Ecto neural progenitor cell (in vitro differentiated cells): ENCODE measurements at places on chromosomes 11 and 22.

DNA sequence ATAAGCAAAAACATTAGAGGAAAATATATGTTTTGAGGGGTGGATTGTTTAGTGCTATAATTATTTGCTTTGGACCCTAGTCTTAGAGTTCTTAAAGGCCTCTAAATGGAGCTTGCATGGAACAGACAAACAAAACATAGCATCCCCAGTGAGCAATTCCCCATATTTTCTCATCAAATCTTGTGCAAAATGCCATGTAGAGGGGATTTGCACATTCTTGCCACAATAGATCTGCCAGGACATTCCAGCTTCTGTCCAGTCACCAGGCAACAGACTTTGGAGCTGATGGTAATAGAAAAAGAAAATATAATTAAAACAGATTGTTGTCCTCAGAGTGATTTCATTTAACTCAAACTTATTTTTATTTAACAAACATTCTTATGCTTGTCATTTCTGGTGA, 360.3 kb upstream of the PDGFD start:
- no peak for DNase-seq

DNA sequence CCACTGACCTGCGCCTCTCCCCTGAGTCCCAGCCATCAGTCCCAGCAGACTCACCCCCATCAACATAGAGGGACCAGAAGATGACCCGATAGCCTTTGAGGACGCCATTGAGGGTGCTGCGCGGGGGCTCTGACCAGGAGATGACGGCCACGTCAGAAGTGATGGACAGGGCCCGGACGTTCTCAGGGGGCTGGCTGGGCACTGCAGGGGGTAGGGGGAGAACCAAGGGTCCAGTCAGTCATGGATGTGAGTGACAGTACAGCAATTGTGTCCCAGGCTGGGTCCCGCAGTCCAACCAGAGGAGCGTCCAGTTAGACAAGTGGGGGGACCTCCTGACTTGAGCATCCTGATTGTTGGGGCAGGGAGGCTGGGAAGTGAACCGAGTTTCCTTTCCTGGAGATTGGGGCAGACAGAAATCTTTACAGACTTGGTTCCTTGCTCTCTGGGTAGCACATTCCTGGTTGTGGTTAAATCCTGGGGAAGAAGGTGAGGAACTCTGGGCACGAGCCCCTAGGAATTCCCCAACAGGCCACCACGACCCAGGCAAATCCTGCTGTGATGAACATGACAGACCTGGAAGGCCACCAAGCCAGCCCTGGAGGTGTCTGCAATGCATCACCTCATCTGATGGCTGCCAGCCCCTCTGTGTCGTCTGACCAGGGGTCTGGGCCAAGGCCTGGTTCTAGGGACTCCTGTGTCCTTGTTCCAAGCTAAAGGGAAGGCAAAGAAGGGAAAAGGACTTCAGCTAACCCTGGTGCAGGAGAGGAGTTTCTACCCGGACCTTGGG, 133.9 kb downstream of the CEP164 start:
- DNase-seq: no peak

DNA sequence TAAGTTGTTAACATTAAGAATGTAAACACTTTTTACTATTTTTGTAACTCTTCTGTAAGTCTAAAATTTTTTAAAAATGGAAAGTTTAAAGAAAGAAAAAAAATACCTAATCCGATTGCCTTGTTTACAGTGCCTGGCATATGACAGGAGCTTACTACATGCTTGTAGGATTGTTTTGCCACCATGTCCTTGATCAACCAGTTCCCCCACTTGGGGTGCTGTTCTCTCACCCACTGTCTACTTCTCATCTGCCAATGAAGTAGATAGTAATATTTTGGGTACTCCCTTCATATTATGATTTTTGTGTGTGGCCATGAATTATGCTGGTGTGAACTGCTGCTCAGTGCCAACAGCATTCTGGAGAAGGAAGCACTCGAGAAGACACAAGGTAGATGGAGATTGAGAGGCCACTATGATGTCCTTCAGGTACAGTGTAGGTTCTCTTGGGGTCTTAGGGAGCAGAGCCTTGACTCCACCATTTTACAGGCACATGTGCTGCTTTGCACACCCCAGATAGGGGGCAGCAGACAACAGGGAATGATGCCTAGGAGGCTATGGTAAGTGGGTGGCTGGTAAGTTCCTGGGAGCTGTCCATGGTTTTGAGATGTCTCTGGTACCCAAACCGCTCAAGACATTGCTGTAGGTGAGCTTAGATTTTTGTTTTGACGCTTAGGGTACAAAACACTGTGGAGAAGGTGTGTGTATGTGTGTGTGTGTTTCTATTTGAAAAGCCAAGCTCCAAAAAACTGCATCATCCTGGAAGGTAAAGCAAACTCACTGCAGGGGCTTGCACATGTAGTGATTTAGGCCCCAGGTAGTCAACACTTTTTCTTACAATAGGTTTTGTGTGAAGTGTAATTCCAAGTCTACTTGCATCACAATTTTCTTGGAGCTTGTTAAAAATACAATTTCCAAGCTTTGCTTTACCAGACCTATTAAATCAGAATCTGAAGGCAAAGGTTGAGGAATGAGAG, 494.5 kb upstream of the LARGE1 start:
- DNase-seq: peak; percentile 78

GRCh38 chr22:19986410-19987341, 29.9 kb downstream of the ARVCF start:
- DNase-seq: peak; percentile 92

GRCh38 chr11:73350908-73351636, 25.1 kb upstream of the RELT start:
- DNase-seq: no peak

- DNase-seq: no peak
These were observed 206.4 kb upstream of the E2F8 start for GRCh38 chr11:19447150-19447566.

GRCh38 chr11:7270233-7270865, 18.6 kb downstream of the SYT9 start:
- DNase-seq: no peak

GRCh38 chr11:131957201-131957600, 586.8 kb downstream of the NTM start:
- DNase-seq: no peak

GRCh38 chr11:114061048-114061680, 1.7 kb downstream of the ZBTB16 start:
- DNase-seq: no peak

DNA sequence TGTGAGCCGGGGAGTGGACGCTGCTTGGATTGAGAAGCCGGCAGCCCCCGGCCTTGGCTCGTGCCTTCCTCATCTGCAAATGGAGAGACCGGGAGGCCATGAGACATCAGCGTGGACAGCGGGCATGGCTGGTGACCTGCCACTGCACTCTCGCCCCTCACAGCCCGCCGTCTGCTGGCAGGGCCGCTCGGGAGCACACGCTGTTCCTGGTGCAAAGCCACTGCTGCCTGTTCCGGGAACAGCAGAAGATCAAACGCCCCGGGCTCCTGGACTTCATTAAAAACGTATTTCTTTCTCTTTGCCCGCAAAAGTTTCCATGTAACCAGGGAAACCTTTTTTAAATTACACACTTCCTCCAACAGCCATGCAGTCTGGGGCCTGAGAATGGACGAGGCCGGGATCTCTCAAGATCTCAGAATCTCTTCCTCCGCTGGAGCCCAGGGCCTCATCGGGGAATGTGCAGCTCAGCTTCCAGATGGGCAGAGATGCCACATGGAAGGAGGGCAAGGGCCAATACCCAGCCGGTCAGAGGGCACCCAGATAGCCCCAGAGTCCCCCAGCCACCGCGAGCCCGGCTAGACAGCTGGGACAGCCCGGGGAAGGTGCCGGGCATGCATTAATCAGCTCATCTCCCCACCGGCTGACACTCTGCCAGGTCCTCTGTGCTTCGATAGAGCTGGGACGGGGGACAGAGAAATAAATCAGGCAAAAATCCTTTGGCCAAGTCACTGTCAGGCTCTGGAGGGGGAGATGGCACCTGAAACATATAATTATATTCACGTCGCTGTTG, 62.8 kb upstream of the PRR5 start:
- no peak for DNase-seq

DNA sequence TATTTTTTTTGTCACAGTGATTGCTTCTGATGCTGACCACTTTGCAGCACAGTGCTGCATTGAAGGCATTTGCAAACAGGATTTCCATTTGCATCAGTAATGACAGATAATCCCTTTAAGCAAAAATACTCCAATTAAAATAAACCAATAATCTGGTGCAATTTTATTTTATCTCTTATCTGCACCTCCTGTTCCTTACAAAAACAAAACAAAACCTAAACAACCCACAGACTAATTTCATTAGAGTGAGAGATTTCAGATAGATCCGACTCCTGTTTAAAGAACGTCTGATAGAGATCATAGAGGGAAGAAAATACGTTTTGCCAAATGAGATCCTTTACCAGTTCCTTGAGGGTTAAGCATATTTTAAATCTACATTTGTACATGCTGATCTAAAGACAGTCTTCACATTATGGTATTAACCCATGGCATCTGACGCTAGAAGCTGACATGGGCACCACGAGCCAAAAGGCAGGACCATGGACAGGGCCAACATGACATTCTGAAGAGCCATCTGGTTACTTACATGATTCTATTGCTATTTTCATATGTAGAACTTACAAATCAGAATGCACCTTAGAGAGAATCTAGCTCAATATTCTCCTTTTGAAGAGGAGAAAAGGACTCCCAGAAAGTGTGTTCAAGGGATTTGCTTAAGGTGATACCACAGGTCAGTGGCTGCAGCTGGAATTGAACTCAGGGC, 286.2 kb upstream of the NARS2 start:
- no peak for DNase-seq

DNA sequence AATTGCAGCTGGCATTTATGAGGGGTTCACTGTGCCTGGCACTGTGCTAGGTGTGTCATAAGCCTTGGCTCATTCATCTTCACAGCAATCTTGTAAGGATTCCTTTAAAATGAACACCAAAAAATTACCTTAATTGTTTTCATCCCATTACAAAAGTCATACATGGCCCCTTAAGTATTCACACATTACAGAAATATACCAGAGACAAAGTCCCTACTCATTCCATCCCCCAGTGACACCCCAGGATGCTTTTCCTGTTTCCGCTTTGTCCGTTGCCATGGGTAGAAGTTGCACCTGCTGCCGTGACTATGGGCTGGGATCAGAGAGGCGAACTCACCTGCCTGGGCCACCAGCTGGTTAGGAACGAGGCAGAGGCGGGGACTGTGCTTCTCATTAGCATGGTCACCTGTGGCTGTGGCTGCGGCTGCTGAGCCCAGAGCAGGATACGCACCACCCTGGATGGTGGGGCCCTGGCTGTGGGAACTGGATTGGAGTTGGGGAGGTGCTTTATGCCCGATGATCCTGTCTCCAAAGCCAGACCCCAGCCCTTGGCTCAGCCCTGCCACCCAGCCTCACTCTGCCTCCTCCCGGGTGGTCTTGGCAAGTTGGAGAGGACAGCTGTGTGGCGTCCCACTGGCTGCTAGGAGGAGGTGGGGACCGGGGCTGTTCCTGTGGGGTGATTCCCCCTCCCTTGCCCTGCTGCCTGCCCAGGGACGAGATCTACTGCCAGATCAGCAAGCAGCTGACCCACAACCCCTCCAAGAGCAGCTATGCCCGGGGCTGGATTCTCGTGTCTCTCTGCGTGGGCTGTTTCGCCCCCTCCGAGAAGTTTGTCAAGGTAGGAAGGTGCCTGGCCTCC, 60.8 kb downstream of the MYO7A start:
- DNase-seq: no peak

- DNase-seq: peak; percentile 53
These were observed 27.8 kb upstream of the ZNRF3 start for GRCh38 chr22:28855355-28856094.

GRCh38 chr11:113568566-113568965, 93.4 kb upstream of the DRD2 start:
- no peak for DNase-seq

DNA sequence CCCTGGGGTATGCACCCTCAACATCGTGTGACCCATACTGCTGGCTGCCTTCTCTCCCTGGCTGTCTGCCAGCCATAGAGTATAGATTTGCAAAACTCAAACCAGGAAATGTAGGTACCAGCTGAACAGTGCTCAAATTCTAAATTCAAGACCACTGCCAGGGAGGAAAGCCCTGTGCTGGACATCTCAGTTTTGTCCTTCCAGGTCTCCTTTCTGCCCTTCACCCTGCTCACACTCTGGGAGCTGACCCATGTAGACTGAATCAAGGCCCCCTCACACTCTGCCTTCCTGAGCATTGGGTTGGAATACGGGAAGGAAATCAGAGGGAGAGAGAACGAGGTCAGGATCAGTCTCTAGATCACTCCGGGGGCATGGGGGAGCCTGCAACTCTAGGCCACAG, 12.4 kb upstream of the DRD2 start:
- DNase-seq: no peak

DNA sequence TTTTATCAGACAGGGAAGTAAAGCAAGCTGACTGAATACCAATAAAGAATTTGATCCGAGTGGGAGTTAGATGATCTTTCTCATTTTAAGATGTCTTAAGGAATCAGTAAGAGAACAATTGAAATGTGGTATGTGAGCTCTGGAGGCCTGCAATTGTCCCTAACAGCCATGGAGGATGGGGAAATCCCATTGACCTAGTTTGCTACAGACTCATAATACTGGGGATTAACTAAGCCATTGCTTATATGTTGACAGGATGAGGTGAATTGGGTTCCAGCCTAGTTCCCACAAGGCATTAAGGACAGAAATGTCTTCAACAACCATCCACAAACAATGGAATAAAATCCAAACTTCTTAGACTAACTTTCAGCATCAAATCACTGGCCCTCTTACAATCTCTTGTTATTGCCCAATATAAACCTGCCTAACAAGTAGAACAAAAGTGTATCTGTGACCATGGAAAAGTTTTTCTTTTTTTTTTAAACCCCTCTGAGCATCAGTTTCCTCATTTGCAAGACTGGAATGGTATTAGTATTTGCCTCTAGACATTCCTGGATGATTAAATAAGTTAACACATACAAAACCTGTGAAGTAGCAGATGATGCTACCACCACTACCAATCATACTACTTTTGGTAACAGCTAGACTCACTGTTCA, 773.2 kb downstream of the DLG2 start:
- no peak for DNase-seq

GRCh38 chr22:48857202-48857805, 970.4 kb downstream of the BRD1 start:
- DNase-seq: no peak

GRCh38 chr11:32809313-32809712, 14.9 kb upstream of the CCDC73 start:
- DNase-seq: peak; percentile 81

DNA sequence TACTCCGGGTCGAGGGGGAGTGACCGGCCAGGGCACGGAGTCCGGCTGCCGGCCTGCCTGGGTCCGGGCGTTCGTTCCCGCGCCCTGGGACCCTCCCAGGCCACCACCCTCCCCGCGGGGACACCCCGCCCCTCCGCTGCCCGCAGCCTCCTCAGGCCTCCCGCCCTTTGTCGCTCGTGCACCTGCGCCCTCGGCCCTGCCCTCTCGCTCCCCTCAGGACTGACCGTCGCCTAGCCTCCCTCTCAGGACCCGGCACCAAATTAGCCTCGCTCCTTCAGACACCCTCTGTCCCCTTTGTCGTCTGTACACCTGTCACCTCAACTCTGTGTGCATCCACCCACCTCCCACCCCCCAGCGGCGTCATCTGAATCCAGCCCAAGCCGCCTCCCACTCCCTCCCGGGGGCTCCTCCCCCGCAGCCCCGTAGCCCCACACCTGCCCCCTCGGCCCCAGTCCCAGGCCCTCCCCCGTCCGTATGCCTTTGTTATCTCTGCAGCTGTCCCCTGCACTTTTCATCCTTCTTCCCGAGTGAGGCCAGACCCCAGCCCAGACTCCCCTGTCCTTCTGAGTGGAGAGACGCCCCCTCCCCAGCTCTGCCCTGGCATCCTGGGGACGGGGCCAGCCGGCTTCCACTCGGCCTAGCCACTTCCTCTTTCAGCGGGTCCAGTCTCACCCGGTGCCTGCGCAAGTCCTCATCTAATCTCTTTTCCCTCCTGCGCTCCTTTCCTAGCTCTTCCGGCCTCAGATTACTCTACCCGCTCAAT, 643 bp downstream of the TIGD3 start:
- peak; percentile 65 for DNase-seq

GRCh38 chr11:2576111-2576510, 123.7 kb downstream of the KCNQ1OT1 start:
- DNase-seq: no peak
